ENCODE measurements at places on chromosomes 16 and 17.

- peaks cover 8% of the 10 kb centered on the region for H3K4me1 ChIP-seq
- no peak overlapping the region for H3K4me3 ChIP-seq
- H3K27ac ChIP-seq = no peak overlapping the region
- H3K27me3 ChIP-seq = no peaks in the 10 kb centered on the region
- DNase-seq = no peak
- no peaks in the 10 kb centered on the region for H3K36me3 ChIP-seq
Measured at GRCh38 chr17:15108992-15109391, 156.1 kb downstream of the PMP22 start.

- peak overlapping the region; percentile 79 for H3K27ac ChIP-seq
- DNase-seq = peak; percentile 28
- H3K27me3 ChIP-seq = peaks cover 3% of the 10 kb centered on the region
- H3K4me3 ChIP-seq = peak overlapping the region; percentile 54
- H3K36me3 ChIP-seq = no peaks in the 10 kb centered on the region
- no peaks in the 10 kb centered on the region for H3K4me1 ChIP-seq
Measured at GRCh38 chr17:54901230-54901822, 674 bp downstream of the TOM1L1 start.

- H3K4me1 ChIP-seq = no peaks in the 10 kb centered on the region
- no peaks in the 10 kb centered on the region for H3K36me3 ChIP-seq
- no peak overlapping the region for H3K27ac ChIP-seq
- H3K4me3 ChIP-seq = no peak overlapping the region
- no peak for DNase-seq
Measured at GRCh38 chr17:82911822-82912221, 72.0 kb upstream of the ZNF750 start.

GRCh38 chr17:74851612-74852236, 8.0 kb downstream of the GRIN2C start:
- peaks cover 10% of the 10 kb centered on the region for H3K4me1 ChIP-seq
- no peaks in the 10 kb centered on the region for H3K36me3 ChIP-seq
- peaks cover 70% of the 10 kb centered on the region for H3K27me3 ChIP-seq
- DNase-seq = no peak

DNA sequence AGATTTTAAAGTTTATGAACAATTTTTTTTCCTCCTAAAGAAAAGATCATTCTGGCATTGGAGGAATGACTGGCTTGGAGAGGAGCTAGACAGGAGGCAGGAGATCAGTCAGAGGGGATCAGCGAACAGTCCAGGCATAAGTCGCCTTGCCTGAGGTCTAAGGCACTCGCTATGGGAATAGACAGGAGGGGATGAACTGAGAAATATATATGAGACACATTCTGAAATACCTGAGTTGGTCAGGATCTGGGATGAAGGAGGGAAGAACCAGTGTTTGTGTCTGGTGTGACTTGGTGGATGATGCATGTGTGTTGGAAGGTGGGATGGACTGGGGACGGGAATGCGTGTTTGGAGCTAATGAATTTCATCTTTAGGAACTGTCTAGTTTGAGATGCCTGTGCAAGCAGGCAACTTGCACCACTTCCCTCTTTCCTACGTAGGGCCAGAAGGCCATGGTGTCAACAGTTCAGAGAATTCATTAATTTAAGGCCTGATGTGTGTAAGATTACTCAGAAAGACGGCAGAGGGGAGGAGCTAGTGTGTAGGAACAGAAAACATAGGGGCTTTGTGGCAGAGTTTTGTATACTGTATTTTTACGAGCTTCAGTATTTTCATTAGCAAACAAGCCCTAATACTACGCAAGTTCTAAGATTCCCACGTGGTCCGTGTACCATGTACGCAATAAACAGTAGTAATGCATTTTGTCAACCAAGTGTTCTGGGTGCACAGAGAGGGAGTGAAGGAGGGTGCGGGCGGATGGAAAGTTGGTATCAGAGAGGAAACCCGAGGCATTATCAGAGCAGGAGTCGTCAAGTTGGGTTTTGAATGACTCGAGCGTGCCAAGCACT, 825 bp downstream of the HEATR6 start:
- peak overlapping the region; percentile 44 for H3K4me3 ChIP-seq
- no peaks in the 10 kb centered on the region for H3K27me3 ChIP-seq
- DNase-seq = no peak
- peaks cover 10% of the 10 kb centered on the region for H3K4me1 ChIP-seq
- peak overlapping the region; percentile 86 for H3K27ac ChIP-seq

DNA sequence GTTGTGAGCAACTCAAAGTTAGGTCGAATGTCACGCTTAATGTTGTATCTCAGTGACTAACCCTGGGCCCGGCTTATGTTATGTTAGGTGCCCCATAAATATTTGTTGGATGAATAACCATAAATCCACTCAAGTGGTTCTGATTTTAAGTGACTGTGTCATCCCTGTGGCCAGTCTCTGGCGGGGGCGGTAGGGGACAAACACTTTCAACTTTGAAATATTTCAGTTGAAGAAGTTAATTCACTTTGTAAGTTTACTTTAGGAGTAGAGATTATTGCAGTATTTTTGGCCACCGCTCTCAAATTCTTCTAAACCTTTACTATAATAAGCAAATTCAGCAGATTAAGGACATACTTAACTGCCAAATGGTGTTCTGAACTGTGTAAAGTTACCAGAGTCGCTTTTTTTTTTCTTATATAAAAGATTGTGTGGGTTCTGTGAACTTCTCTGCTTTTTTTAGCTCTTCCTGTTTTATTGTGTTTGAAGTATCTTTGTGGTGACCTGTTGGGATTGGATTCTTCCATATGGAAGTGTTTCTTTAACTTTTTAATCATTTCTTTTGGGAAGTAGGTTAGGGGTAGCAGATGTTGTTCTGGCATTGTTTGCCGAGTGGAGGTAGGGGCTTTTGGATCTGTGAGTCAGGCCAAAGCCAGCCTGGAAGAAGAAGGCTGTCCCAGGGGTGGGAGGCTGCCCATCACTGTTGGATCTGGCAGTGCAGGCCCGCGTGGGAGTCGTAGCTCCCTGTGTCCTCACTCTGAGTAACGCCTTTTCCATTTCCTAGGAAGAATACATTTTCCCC, 61.4 kb upstream of the TBX2 start:
- no peak for DNase-seq
- peaks cover 75% of the 10 kb centered on the region for H3K27me3 ChIP-seq
- H3K27ac ChIP-seq = peak overlapping the region; percentile 56
- no peak overlapping the region for H3K4me3 ChIP-seq
- H3K36me3 ChIP-seq = no peaks in the 10 kb centered on the region

DNA sequence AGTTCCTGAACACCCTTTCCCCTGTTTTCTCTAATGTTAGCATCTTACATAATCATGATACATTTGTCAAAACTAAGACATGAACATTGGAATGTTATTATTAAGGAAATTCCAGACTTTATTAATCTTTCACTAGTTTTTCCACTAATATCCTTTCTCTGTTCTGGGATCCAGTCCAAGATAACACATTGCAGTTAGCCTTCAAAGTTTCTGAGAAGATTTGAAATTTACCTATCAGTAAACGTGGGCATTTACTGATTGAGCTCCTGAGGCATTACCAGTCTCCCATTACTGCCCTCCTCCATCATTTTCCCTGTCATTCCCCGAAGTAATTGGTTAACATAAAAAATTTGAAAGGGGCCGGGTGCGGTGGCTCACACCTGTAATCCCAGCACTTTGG, 5.7 kb upstream of the CD300LG start:
- no peak for DNase-seq
- H3K4me1 ChIP-seq = no peaks in the 10 kb centered on the region
- no peaks in the 10 kb centered on the region for H3K27me3 ChIP-seq
- no peak overlapping the region for H3K27ac ChIP-seq
- no peaks in the 10 kb centered on the region for H3K36me3 ChIP-seq

DNA sequence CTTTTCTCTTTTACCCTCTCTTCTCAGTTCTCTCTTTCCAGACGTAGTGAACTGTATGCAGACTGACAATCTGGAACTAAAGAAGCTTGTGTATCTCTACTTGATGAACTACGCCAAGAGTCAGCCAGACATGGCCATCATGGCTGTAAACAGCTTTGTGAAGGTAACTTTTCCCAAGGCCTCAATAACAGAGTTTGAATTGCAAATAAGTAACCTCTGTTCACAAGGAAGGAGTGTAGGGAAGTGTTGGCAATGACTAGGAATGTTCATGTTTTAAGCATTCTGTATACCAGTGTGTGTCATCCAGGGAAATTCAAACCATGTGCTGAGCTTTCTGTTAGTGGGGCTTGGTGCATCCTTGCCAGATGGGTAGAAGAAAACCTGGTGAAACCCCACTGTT, 18.6 kb downstream of the AP2B1 start:
- H3K4me1 ChIP-seq = no peaks in the 10 kb centered on the region
- no peak overlapping the region for H3K27ac ChIP-seq
- DNase-seq = no peak
- H3K36me3 ChIP-seq = no peaks in the 10 kb centered on the region
- no peaks in the 10 kb centered on the region for H3K27me3 ChIP-seq

GRCh38 chr16:67150047-67150832, 558 bp downstream of the B3GNT9 start:
- DNase-seq = no peak
- no peaks in the 10 kb centered on the region for H3K36me3 ChIP-seq
- H3K4me1 ChIP-seq = peaks cover 16% of the 10 kb centered on the region
- peaks cover 16% of the 10 kb centered on the region for H3K27me3 ChIP-seq
- peak overlapping the region; percentile 92 for H3K27ac ChIP-seq

- no peaks in the 10 kb centered on the region for H3K36me3 ChIP-seq
- peaks cover 23% of the 10 kb centered on the region for H3K4me1 ChIP-seq
- H3K27ac ChIP-seq = peak overlapping the region; percentile 76
- H3K27me3 ChIP-seq = peaks cover 29% of the 10 kb centered on the region
- H3K4me3 ChIP-seq = peak overlapping the region; percentile 55
- DNase-seq = no peak
Measured at GRCh38 chr17:45222014-45222288, 266 bp downstream of the FMNL1 start.

- peak; percentile 91 for DNase-seq
- no peaks in the 10 kb centered on the region for H3K27me3 ChIP-seq
- H3K36me3 ChIP-seq = no peaks in the 10 kb centered on the region
- no peaks in the 10 kb centered on the region for H3K4me1 ChIP-seq
- H3K4me3 ChIP-seq = no peak overlapping the region
Measured at GRCh38 chr16:57757326-57757786, 21.8 kb downstream of the KATNB1 start.

GRCh38 chr17:4187076-4187475, 44.1 kb downstream of the CYB5D2 start:
- H3K27ac ChIP-seq = no peak overlapping the region
- H3K36me3 ChIP-seq = peaks cover 50% of the 10 kb centered on the region
- no peaks in the 10 kb centered on the region for H3K4me1 ChIP-seq
- no peaks in the 10 kb centered on the region for H3K27me3 ChIP-seq
- H3K4me3 ChIP-seq = no peak overlapping the region

- no peaks in the 10 kb centered on the region for H3K27me3 ChIP-seq
- peak overlapping the region; percentile 96 for H3K27ac ChIP-seq
- DNase-seq = peak; percentile 58
- no peaks in the 10 kb centered on the region for H3K36me3 ChIP-seq
Measured at GRCh38 chr16:49858200-49859124, 2.5 kb upstream of the ZNF423 start.

DNA sequence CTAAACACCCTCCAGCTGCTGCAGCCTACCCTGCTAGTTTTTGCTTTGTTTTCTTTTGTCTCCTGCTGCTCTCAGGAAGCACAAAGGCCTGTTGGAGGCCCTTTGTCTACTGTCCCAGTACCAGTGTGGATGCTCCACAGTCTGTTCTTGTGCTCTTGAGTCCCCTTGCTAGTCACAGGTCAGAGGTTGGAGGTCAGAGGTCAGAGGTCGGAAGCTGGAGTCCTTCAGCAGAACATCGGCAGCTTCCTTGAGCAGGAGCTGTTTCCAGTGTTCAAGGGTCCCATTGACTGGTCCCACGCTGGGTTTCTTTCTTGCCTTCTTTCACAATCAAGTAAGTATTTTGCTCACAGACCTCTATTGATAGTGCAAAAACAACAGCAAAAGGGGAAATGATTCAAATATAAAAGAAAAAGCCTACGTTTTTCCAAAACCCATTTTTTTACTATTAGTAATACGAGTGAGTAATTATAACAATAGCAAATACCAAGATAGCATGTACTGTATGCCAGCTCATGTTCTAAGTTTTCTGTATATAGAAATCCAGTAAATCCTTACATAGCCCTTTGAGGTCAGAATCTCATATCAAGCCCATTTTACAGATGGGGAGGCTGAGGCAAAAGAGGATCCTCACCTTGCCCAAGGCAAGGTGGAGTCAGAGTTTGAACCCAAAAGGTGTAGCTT, 10.9 kb upstream of the IL34 start:
- H3K27me3 ChIP-seq = no peaks in the 10 kb centered on the region
- DNase-seq = no peak
- H3K36me3 ChIP-seq = no peaks in the 10 kb centered on the region
- no peak overlapping the region for H3K4me3 ChIP-seq
- peaks cover 3% of the 10 kb centered on the region for H3K4me1 ChIP-seq
- H3K27ac ChIP-seq = no peak overlapping the region

DNA sequence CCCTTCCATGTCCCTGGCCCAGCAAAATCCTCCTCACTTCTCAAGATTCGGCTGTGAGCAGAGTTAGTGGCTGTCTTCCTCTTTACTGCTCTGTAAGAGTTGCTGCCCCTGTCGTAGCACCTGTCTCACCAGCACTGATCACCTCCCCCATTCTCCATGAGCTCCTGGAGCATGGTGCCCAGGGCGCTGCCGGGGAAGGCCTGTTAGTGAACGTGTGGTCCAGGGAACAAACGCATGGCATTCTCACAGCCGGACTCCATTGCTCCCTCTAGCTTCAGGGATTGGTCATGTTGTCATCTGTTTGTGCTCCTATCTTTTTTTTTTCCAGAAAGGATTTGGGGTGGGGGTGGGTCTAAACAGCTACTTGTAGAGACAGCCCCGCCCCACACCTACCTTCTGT, 141.2 kb downstream of the CMIP start:
- no peaks in the 10 kb centered on the region for H3K36me3 ChIP-seq
- peaks cover 37% of the 10 kb centered on the region for H3K4me1 ChIP-seq
- no peak overlapping the region for H3K27ac ChIP-seq
- H3K4me3 ChIP-seq = no peak overlapping the region
- DNase-seq = no peak
- no peaks in the 10 kb centered on the region for H3K27me3 ChIP-seq

DNA sequence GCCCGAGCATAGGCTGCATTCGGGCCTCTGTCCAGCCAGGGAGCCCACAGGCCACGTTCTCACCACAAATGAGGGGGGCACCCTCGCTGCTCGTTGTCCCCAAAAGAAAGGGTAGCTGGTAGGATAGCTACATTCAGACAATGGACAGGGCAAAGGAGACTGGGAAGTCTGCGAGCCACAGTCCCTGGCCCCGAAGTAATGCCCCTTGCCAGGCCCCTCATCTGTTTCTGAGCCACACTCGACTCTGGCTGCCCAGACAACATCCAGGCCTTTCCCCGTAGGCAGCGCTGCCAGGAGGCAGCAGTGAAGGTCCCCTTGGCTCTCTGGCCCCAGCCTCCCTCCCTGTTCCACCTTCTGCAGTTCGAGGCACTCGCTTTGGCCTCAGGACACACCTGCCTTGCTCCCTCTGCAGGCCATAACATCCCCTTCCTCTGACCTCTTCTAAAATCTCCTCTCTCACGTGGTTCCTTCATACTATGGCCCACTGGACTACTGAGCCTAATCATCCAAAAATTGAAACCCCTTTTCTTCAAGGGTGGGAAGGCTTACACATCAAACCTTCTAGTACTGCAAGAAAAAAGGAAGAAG, 12.2 kb downstream of the AIPL1 start:
- H3K4me1 ChIP-seq = no peaks in the 10 kb centered on the region
- no peak for DNase-seq
- H3K4me3 ChIP-seq = no peak overlapping the region

Measured in transverse colon (tissue), 4 donors.